ENCODE measurements at places on chromosomes 2 and 18.

DNA sequence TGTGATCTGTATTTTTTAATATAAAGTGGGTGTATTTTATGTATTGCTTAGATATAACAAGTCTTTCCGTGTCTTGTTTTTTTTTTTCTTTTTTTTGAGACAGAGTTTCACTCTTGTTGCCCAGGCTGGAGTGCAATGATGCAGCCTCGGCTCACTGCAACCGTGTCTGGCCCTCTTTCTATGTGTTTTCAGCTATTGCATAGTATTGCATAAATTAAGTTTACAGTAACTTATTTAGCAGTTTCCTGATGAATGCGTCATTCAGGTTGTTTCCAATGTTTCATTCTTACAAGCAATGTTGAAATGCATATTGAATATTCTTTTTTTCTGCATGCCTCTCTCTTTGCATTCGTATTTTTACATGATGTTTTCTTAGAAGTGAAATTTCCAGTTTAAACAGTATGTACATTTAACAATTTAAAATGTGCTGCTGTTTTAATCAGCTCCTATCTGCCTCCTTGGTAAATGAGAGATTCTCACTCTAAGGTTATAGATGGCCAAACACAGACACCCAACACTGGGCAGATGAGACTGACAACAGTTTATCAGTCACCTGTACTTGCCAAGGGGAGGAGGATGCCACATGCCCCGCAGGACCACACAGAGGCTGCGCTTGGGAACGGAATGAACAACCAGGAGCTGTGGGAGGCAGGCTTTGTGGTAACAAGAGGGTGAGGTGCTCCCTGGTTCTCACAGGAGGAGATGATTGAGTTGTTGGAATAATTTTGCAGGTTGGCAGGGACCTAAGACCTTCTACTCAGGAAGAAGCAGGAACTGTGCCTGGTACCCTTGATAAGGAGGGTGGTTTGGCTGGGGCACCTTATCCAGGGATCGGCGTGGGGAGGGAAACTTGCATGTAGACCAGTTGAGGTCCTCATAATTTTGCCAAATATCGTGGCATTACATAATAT, 7.5 kb downstream of the SLC9A4 start:
- DNase-seq = no peak

DNA sequence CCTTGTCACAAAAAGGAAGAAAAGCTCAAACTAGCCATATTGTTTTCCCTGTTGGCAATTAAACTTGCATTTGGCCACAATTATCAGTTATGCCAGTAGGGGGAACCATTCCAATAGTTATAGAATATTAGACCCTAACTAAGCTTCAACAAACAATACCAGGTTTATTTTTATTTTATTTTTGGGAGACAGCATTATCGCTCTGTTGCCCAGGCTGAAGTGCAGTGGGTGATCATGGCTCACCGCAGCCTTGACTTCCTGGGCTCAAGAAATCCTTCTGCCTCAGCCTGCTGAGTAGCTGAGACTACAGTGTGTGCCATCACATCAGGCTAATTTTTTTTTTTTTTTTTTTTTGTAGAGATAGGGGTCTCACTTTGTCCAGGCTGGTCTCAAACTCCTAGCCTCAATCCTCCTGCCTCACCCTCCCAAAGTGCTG, 102.1 kb downstream of the ATAD2B start:
- DNase-seq = peak; percentile 46

- DNase-seq = no peak
These were observed 268.0 kb upstream of the TANK start for GRCh38 chr2:160892204-160892603.

DNA sequence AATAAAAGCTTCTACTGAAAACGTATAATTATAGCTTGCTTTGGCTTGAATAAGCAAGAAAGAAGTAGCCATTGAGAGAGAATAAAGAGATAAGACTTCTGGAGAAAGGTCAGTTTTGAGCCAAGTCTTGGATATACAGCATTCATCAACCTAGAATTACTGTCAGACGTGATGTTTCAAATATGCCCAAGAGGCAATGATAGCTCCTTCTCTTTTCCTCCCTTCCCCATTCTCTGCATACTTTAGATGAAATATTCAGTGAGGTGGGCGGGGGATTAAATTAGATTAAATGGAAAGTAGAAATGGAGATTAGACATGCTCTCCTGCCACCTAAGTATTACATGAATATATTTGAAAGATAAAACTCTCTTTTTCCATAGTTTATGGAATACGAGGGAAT, 8.7 kb downstream of the ANTXR1 start:
- no peak for DNase-seq

DNA sequence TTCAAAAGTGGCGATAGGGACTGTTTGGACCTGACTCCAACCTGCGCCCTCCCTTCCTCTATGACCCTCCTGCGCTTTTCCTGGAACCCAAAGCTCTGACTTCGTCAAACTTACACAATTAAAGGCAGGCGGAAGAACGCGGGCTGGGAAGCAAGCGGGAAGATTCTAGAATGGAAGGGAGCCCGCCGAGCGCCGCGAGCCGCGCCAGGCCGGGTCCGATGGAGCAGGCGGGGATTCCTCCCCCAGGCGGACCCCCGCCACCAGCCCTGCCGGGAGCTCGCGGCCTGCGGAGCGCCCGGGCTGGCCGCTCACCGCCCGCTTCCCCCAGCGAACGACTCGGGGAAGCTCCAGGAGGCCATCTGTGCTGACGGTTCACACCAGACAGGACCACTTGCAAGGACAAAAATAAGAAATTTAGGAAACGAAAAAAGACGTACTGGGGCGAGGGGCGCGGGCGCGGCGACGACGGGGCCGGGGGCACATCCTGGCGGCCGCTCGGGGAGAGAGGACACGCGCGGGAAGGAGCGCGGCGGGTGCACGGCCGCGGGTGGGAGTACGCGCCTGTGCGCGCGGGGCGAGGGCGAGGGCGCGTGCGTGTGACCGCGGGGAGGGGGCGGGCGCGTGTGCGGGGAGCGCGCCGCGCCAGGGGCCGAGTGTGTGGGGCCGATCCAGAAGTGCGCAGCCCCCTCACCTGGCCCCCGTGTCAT, 1.1 kb upstream of the SALL3 start:
- DNase-seq = no peak

GRCh38 chr18:6412933-6413472, 1.7 kb downstream of the L3MBTL4 start:
- DNase-seq = no peak

DNA sequence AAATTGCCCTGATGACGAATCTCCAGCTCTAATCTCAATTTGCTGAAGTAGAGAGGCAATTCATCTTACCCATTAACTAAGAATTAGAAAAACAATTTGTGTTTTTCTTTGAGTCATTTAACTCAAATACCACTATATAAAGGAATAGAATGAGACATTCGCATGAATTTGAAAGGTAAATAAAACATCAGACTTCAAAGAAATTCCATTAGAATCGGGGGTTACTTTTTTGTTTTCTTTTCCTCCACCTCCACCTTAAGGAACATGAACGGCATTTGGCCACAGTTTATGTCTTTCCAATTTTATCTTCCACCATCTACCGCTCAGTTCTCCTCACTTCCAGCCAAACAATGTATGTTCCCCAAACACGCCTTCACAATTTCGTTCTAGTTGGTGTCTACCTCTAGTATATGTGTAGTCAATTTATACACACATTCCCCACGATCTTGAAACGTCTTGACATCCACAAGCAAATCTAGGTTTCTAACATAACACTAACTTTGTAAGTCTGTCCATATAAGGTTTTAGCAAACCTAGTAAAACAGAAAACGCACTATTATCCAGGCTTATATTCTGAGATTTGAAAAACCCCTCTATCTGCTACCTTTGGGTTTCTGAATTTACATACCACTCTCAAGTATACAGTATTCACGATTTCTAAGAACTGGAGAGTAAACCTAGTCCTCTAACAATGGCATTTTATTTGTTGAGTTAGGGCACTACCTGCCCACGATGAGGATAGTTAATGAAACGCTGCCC, 1.2 kb upstream of the SMCHD1 start:
- no peak for DNase-seq

DNA sequence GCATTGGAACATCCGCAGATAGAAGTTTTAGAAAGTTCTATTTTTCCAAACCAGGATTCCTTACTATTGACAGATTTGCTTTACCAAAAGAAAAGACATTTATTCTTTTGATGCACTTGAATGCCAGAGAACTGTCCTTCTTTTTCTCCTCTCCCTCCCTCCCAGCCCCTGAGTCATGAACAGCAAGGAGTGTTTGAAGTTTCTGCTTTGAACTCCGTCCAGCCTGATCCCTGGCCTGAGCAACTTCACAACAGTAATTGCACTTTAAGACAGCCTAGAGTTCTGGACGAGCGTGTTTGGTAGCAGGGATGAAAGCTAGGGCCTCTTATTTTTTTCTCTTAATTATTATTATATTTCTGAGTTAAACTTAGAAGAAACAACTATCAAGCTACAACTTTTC, 33.6 kb downstream of the APCDD1 start:
- no peak for DNase-seq

GRCh38 chr2:193566276-193566675, 1371.5 kb upstream of the TMEFF2 start:
- DNase-seq = no peak
